ENCODE measurements at places on chromosomes 1 and 21. TPM values are rescaled to one million over a fixed set of nuclear protein-coding genes. Genes with fewer than 3 reads are reported as not detected.

- H3K27me3 ChIP-seq: no peaks in the 10 kb centered on the region
- peak; percentile 42 for DNase-seq
- peaks cover 35% of the 10 kb centered on the region for H3K4me1 ChIP-seq
- no peak overlapping the region for H3K27ac ChIP-seq
- no peaks in the 10 kb centered on the region for H3K36me3 ChIP-seq
These were observed 990 bp upstream of the NBL1 start for GRCh38 chr1:19643121-19643520.

DNA sequence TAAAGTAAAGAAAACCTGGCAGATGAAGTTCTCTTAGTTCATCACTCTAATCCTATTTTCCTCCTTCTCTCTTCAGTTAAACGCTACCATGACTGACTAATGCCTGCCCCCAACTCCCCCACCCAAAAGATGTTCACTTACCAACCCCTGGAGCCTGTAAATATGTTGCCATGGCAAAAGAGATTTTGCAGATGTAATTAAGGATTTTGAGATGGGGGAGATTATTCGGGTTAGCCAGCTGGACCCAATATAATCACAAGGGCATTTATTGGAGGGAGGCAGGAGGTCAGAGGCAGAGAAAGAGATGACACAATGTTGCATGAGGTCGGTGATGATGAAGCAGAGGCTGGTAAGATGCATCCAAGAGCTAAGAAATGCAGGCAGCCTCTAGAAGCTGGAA lies 69.3 kb upstream of the PPP2R5A start:
- no peak overlapping the region for H3K4me3 ChIP-seq
- no peaks in the 10 kb centered on the region for H3K36me3 ChIP-seq
- DNase-seq: no peak

GRCh38 chr1:179151908-179152682 lies 70.2 kb downstream of the TOR3A start:
- peaks cover 13% of the 10 kb centered on the region for H3K4me1 ChIP-seq
- H3K4me3 ChIP-seq: no peak overlapping the region
- DNase-seq: no peak
- no peaks in the 10 kb centered on the region for H3K27me3 ChIP-seq
- no peaks in the 10 kb centered on the region for H3K36me3 ChIP-seq

GRCh38 chr1:208175508-208175895 lies 68.7 kb downstream of the PLXNA2 start:
- DNase-seq: no peak
- H3K4me3 ChIP-seq: no peak overlapping the region
- H3K4me1 ChIP-seq: peaks cover 43% of the 10 kb centered on the region

GRCh38 chr1:143497374-143497747 lies 474.4 kb downstream of the FAM72C start:
- no peak for DNase-seq
- no peaks in the 10 kb centered on the region for H3K36me3 ChIP-seq
- H3K4me3 ChIP-seq: no peak overlapping the region

GRCh38 chr1:115251340-115251748 lies 86.7 kb downstream of the NGF start:
- H3K4me3 ChIP-seq: no peak overlapping the region
- no peaks in the 10 kb centered on the region for H3K4me1 ChIP-seq
- no peak for DNase-seq

GRCh38 chr1:80882553-80882952 lies 918.2 kb upstream of the ADGRL2 start:
- H3K36me3 ChIP-seq: no peaks in the 10 kb centered on the region
- DNase-seq: no peak
- H3K27ac ChIP-seq: no peak overlapping the region
- no peak overlapping the region for H3K4me3 ChIP-seq

DNA sequence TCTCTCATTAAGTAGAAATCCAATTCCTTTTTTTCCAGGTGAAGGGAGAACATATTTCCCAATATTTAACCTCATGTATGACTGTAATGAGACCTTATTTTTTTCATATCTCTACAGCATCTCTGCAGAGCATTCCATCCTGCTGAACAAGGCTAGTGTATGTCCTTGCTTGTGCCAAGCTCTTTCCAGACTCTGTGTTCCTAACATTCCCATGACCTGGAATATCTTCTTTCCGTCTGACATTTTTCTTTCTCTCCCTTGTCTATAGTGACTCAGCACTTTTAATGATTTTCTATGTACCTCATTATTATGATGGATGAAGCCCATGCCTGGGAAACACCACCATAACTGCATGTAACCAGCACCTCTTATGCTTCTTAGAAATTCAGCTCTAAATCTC lies 278.3 kb upstream of the NRIP1 start:
- no peaks in the 10 kb centered on the region for H3K36me3 ChIP-seq
- H3K4me3 ChIP-seq: no peak overlapping the region
- DNase-seq: no peak
- no peaks in the 10 kb centered on the region for H3K27me3 ChIP-seq

DNA sequence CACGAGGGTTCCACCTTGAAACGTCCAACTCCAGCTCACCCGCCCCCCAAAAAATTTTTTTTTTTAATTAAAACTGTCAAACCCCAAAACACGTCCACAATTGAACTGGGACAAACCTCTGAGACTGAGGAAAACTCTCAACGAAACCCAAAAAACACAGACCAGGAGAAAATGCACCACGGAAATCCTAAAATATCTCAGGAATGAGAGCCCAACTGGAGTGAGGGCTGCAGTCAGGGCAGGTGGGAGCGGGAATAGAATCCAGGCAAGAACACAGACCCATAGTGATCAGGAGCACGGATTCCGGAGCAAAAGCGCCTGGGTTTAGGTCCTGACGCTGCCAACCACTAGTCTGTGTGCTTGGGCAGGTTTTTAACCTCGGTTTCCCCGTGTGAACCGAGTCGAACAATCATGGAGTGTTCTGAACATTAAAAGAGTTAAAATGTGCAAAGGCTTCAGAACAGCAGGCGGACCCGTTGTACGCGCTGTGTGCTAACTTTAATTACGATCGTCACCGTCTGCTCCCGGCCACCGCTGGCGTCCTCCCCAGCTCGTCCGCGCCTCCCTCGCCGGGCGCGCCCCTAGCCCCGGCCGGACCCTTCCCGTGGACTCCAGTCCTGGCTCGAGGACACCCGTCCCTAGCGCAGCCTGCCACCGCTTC lies 624 bp downstream of the ARHGAP29 start:
- H3K4me1 ChIP-seq: peaks cover 70% of the 10 kb centered on the region
- DNase-seq: no peak
- H3K4me3 ChIP-seq: peak overlapping the region; percentile 87
- H3K27me3 ChIP-seq: no peaks in the 10 kb centered on the region
- H3K36me3 ChIP-seq: peaks cover 64% of the 10 kb centered on the region
- peak overlapping the region; percentile 85 for H3K27ac ChIP-seq

GRCh38 chr1:219517031-219517430 lies 95.9 kb downstream of the ZC3H11B start:
- no peak overlapping the region for H3K27ac ChIP-seq
- no peaks in the 10 kb centered on the region for H3K27me3 ChIP-seq
- H3K4me1 ChIP-seq: peaks cover 30% of the 10 kb centered on the region
- no peak for DNase-seq
- no peaks in the 10 kb centered on the region for H3K36me3 ChIP-seq

DNA sequence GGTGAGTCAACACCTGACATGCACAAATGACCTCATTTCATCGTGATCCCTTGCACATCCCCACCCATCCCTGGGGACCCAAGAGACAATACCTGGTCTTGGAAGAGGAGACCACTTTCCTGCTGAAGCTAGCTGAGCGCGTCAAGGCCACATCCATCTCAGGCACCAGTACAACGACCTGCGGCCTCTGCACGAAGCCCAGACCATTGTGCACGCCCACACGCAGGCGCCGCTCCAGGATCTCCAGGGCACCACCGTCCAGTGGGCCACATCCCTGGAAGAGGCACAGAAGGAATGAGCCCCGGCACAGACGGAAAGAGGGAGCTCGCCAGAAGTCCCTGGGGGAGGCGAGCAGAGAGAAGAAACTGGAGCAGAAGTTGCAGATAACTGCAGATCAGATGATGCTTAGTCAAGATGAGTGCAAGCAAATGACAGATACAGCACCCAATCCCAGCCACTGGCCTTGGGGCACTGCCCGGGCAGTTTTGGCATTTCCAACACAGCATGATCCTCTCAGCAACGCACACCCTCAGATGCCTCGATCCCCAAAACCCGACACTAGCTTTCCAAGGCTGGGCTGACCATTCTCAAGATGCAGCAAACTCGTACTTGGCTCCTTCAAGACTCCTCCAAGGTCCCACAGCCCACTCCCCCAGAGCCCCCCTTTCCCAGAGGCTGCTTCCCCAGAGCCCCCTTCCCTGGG lies 44.1 kb downstream of the NPHP4 start:
- no peak overlapping the region for H3K27ac ChIP-seq
- H3K36me3 ChIP-seq: no peaks in the 10 kb centered on the region
- H3K27me3 ChIP-seq: no peaks in the 10 kb centered on the region
- no peaks in the 10 kb centered on the region for H3K4me1 ChIP-seq
- DNase-seq: no peak

DNA sequence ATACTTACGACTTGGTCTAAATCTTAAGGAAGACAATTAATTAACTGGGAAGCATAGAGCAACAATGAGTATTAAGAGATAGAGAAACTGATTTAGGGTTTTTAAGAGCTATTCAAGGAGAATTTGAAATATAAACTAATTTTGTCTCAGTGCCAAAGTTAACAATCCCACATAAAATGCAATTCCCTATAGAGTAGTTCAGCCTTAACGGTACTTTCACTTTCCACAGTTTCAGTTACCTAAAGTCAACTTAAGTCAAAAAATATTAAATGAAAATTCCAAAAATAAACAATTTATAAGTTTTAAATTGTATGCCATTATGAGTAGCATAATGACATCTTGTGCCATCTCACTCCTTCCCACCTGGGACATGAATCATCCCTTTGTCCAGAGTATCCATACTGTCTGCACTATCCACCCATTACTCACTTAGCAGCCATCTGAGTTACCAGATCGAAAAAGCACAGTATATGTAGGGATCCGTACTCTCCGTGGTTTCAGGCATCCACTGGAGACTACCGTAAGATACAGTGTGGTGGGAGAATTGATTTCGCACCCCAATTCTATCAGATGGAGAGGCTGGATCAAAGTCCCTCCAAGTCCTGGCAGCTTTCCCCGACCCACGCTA lies 4.8 kb upstream of the SARS1 start:
- no peaks in the 10 kb centered on the region for H3K36me3 ChIP-seq
- peaks cover 14% of the 10 kb centered on the region for H3K4me1 ChIP-seq
- H3K27me3 ChIP-seq: no peaks in the 10 kb centered on the region
- no peak for DNase-seq

DNA sequence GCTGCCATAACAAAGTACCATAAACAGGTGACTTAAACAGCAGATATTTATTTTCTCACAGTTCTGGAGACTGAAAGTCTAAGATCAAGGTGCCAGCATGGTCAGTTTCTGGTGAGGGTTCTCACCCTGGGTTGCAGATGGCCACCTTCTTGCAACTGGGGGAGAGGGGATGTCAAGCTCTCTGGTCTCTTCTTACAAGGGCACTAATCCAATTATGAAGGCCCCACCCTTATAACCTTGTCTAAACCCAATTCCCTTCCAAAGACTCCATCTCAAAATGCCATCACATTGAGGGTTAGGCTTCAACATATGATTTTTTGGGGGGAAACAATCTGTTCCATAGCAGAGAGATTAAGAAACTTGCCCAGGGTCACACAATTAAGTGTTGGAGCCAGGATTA lies 24.8 kb upstream of the ANGPTL3 start:
- DNase-seq: no peak
- H3K27me3 ChIP-seq: no peaks in the 10 kb centered on the region
- no peaks in the 10 kb centered on the region for H3K4me1 ChIP-seq
- no peak overlapping the region for H3K27ac ChIP-seq
- no peaks in the 10 kb centered on the region for H3K36me3 ChIP-seq

DNA sequence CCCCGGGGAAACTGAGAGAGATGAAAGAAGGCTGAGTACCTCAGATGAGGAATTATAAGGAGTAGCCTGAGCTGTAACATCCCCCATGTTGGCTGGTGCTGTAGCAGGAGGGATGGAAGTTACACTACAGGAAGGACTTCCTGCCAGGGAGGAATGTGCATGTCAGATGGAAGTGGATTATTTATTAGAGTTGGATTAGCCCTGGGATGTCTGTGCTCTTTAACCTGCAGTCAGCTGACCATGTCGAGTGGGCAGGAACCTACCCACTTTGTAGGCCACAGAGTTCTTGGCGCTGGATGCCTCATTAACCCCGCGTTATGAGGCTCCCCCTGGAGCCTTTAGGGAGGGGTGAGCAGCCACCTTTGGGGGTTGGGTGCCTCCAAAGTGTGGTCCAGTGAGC lies 757 bp upstream of the SEMA4A start:
- no peaks in the 10 kb centered on the region for H3K36me3 ChIP-seq
- H3K4me3 ChIP-seq: no peak overlapping the region
- peaks cover 15% of the 10 kb centered on the region for H3K4me1 ChIP-seq

- no peak overlapping the region for H3K27ac ChIP-seq
- no peak overlapping the region for H3K4me3 ChIP-seq
- no peaks in the 10 kb centered on the region for H3K27me3 ChIP-seq
- H3K4me1 ChIP-seq: peaks cover 11% of the 10 kb centered on the region
- H3K36me3 ChIP-seq: no peaks in the 10 kb centered on the region
- no peak for DNase-seq
These were observed 3.6 kb upstream of the SMPDL3B start for GRCh38 chr1:27931184-27931583.

GRCh38 chr1:118113261-118113660 lies 71.8 kb downstream of the SPAG17 start:
- DNase-seq: no peak
- H3K4me3 ChIP-seq: no peak overlapping the region
- H3K4me1 ChIP-seq: no peaks in the 10 kb centered on the region
- H3K27ac ChIP-seq: no peak overlapping the region
- H3K36me3 ChIP-seq: no peaks in the 10 kb centered on the region

- DNase-seq: peak; percentile 32
- H3K27ac ChIP-seq: peak overlapping the region; percentile 97
- H3K4me1 ChIP-seq: peaks cover 45% of the 10 kb centered on the region
- H3K36me3 ChIP-seq: no peaks in the 10 kb centered on the region
- H3K4me3 ChIP-seq: peak overlapping the region; percentile 35
These were observed 25.3 kb upstream of the ZNF697 start for GRCh38 chr1:119673171-119673940.

DNA sequence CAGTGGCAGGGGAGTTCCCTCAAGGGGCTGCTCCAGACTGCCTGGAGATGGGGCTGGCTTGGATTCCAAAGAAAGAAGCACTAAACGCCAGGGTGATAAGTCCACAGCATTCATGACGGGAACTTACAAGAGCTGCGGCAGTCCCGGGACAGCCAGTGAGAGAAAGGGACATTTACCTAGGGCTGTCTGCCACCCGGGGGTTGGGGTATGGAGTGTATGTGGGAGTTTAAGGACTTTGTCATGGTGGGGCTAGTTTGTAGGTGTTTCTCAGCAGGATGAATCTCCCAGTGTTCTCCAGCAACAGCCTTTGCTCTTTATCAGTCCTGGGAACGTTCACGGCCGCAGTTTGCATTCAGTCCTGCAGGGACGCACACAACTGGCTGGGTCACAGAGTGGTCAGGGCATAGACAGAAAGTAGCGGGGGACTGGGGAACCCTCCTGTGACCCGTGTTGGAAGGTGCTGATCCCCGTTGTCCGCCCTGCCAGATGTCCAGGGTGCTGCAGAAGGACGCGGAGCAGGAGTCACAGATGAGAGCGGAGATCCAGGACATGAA lies 41.4 kb upstream of the HMGN1 start:
- H3K27me3 ChIP-seq: no peaks in the 10 kb centered on the region
- 0 out of 2 replicates have a peak, but pooled peaks cover 4% of the 10 kb centered on the region for H3K4me1 ChIP-seq
- H3K4me3 ChIP-seq: no peak overlapping the region
- DNase-seq: no peak

Gene EXO1
- 32.1 TPM for total RNA-seq

Gene CASQ1
- total RNA-seq: not detected

Gene YIPF1
- total RNA-seq: 26.1 TPM

Gene PLA2G2C
- total RNA-seq: 0.48 TPM

Gene C1QA
- not detected for total RNA-seq

Gene LMX1A
- not detected for total RNA-seq

Gene TNFRSF18
- total RNA-seq: 14.1 TPM

Gene SLC2A5
- not detected for total RNA-seq

Gene PDC
- total RNA-seq: not detected

Gene PRAMEF5
- total RNA-seq: not detected

Gene CD244
- total RNA-seq: not detected

Gene GUCA2B
- not detected for total RNA-seq

Data from PC-9 (cell line).